ENCODE measurements at places on chromosomes 4 and X.

DNA sequence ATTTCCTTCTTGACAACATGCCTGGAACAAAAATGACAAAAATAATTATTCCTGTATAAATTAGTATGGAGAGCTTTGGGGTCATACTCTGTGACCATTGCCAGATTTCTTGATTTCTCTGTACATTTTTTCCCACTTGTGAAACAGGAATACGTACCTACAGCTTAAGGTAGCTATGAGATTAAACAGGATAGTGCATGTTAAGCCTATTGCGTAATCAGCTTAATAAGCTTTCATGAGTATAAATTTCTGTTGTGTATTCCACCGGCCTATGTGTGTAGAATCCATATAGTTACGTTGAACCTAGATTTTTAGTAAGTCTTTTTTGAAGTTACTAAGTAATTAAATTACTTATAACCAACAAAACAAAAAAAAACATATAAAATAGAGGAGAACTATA, 334.9 kb downstream of the DCTD start:
- DNase-seq: no peak

GRCh38 chrX:48883729-48884128, 13.8 kb downstream of the TIMM17B start:
- DNase-seq: no peak

DNA sequence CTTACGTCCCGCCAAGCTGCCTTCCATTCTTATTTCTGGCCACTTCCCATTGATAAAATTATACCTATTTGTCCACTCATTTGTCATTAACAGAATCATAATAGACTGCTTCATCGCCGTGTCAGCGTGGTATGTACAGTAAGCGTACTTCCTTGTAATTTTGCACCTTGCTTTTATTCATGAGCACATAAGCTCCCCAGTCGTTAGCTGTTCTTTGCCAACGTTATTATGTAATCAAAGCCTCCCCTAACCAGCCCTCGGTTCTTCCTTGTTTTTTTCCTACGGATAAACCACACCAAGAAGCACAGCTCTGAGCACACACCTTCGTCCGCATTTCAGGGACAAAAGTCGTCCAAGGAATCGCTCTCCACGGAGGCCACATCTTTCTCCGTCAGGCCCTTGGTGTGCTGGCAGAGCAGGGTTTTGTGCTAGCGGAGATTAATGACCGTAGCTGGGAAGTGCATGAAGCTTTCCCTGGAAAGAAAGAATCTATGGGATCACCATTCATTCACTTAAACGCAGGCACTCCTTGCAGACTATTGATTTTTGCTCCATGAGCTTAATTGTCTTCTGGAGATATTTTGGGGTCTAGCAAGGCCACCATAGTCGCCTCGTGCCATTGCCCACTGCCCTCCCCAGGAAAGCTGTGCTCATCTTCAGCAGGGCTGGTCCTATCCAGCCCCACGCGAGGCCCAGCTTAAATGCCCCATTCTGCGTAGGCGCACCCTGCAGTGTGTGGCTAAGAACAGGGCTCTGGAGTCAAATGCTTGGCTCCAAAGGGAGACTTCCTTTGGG, 200.9 kb upstream of the PSAPL1 start:
- no peak for DNase-seq

DNA sequence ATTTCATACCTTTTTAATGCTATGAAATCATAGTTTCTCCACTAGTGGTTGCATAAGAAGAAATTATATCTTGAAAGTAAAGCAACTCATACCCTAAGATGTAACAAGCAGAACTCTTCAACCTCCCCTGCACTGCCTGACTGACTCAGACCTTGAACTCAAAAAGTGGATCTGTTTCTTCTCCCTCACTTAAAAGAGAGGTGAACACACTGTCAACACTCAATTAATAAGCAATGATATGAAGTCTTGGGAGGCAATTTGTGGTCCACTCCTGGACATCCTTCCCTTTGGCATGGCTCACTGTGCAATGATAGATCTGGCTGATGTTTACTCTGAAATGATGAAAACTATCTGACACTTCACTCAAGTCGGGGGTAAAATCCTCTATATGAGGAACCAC, 282.0 kb upstream of the DKK2 start:
- no peak for DNase-seq

GRCh38 chrX:130771230-130771629, 131.8 kb downstream of the ENOX2 start:
- DNase-seq: no peak

- DNase-seq: no peak
These were observed 205.6 kb downstream of the RBMX2 start for GRCh38 chrX:130607431-130607830.
